ENCODE measurements at places on chromosomes 6 and 20.
A peak's percentile ranks its signal among the peaks of the same experiment; 100 is the strongest.

DNA sequence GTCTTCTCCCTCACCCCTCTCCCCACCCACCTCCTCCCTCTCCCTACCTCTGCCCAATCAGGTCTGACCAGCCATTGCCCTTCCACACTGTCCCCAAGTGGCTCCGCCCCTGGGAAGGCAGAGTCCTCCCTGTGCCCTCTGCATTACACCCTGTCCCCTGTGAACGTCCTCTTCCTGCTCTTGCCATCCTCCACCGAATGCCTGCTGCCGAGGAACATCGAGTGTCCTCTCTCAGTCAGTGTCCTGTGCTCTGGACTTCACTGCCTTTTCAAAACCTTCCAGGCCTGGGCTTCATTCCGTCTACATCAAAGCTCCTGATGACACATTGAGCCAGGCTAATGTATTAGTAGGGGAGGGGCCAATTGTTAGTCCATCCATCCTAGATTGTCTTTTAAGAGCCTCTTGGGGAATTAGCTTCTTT is 3.3 kb upstream of the PACSIN1 start:
- no peak for DNase-seq

- no peak for DNase-seq
These were observed 157.0 kb upstream of the CITED2 start for GRCh38 chr6:139531148-139532115.

DNA sequence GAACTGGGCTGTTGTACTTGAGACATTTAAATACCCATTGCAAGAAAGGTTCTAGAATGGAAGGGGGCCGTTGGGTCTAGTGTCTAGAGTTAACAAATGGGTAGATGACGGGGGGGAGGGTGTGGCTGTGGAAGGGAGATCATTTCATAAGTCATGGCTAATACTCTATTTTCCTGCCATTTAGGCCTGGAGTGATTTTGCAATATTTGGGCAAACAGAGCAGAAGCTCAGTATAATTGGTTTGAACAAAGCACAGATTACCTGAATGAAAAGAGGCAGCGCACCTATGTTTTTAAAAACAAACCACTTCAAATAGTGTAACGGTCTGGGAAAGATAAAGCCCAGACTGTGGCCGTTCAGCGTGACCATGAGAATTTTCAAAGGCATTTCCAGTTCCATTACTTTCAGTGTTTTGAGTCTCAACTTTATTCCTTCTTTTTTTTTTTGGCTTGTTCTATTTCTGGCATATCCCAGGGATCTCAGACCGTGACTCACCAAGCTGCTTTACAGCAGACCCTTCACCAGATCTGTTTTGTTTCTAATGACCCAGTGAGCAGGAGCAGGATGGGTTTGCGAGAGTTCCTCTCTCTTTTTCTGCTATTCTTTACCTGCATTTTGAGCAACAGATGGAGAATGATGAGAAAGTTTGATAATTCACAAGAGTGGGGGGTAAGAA is 73.7 kb downstream of the LYRM2 start:
- no peak for DNase-seq

DNA sequence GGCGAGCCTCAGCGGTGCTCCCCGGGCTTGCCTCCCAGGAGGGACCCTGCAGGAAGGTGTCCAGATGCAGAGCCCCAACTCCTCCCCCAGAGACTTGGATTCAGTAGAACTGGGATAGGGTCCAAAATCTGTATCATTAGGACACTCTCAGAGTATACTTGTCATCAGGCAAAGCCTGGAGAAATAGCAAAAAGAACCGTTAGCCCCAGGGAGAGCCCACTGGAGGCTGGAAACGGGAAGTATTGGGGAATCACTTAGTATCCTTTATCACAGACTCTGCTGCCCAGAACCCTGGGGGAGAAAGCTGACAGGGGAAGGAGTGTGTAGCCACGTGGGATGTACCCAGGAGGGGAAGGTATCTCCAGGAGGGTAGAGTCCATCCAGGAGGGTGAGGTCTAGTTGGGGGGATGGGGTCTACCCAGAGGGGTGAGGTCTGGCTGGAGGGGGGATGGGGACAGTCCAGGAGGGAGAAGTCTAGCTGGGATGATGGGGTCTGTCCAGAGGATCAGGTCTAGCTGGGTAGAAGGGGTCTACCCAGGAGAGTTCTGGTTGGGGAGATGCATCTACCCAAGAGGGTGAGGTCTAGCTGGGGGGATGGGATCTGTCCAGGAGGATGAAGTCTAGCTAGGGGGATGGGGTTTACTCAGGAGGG is 107.2 kb downstream of the LY86 start:
- no peak for DNase-seq

GRCh38 chr20:63081831-63082230 is 75.1 kb upstream of the BHLHE23 start:
- no peak for DNase-seq

DNA sequence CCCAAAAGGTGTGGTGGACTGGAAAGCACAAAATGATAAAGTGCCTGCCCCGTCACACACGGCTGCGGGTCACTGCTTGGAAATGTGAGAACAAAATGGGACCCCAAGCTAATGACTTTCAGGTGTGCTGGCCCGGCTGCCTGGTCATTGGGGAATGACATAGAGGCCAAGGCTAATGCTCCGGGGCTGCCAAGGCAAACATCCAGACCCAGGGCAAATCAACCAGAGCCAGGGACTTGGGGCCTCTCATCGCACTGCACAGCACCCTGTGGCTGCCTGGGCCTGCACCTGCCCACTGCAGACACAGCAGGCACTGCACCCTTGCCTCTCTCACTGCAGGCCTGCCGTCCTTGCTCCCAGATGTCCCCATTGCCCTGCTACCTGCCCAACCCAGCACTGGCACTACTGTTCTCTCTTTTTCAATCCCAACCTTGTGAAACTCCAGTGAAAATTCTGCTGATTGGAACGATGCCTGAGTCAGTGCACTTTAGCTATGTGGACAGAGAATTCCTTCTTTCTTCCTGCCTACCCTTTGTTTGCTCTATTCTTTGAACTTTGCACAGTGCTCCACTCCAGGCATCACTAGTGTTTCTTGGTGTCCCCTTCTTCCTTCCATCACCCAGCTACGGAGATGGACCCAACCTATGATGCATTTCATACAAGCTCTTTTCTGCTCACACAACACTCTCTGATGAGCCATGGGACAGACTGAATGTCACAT is 849.5 kb downstream of the MAFB start:
- no peak for DNase-seq

GRCh38 chr6:159045801-159046200 is 1.0 kb upstream of the TAGAP start:
- DNase-seq: no peak

DNA sequence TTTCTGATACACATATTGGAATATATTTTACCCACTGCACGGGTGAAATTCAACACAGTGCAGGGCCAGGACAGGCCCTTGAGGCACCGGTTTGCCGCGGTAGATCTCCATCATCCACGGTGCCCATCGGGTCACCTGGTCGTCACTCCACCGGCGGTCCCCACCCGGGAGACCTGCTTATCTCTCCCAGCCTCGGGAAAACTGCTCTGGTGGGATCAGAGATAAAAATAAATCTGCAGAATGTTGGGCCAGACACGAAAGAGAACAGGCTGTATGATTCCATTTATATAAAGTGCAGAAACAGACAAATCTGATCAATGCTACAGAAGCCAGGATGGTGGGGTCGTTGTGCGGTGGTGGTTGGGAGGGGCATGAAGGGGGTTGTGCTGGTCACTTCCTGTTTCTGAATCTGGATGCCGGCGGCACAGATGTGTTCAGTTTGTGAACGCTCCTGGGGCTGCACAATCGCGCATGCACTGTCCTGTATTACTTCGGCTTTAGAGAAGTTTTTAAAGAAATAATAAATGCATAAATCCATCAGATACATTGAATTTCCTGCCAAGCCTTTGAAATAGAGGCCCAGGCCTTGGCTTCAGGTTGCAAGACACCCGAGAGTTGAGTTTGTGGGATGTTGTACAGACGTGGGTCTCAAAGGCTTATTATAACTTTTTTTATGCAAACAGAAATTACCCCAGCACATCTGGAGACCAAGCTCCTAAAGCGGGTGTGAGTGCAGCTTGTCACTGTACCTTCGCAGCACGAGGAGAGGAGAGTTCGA is 54.3 kb downstream of the ANKRD60 start:
- DNase-seq: no peak

- DNase-seq: no peak
These were observed 75.5 kb downstream of the TBC1D7 start for GRCh38 chr6:13252790-13253189.

- DNase-seq: no peak
These were observed 602.2 kb upstream of the NOX3 start for GRCh38 chr6:156057869-156058268.

DNA sequence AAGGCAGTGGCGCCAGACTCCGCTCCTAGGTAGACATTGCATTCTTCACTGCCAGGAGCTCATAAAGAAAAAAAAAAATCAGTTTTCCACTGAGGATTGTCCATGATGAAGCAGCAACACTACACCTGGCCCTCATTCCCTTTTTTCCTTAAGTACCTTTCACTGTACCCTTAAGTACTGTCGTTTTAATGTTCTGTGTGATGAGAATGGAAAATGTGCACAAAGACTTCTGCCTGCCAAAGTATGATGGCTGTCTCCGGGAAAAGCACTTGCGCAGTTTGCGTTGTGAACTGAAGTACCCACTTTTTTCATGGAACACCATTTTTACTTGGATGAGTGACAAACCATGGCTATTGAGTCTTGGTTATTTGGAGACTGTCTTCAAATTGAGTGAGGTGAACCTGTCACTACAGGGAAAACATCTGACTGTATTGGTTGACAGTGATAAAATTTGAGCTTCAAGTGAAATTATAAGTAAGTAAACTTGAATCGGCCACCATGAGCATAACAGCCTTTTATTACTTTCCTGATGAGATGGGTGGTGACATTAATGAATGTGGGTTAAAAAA is 104.8 kb downstream of the NCOA3 start:
- DNase-seq: no peak

GRCh38 chr6:45472382-45472781 is 94.6 kb upstream of the SUPT3H start:
- peak; percentile 72 for DNase-seq

DNA sequence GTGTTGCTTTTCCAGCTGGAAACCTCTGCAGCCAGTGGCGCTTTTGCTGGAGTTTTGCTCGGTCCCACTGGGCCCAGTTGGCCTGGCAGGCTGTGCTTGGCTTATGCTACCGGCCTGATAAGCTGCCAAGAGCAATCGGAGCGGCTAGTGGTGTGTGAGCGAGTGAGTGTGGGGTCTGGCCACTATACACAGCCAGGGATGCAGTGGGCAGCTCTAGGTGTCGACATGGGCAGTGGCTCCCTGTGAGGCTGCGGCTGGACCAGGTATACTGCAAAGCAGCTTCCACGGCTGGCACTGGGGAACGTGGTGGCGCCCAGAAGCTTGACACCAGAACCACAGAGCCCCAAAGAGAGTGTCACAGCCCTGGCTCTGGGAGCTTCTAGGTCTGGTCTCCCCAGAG is 996.5 kb downstream of the GRIK2 start:
- DNase-seq: no peak

DNA sequence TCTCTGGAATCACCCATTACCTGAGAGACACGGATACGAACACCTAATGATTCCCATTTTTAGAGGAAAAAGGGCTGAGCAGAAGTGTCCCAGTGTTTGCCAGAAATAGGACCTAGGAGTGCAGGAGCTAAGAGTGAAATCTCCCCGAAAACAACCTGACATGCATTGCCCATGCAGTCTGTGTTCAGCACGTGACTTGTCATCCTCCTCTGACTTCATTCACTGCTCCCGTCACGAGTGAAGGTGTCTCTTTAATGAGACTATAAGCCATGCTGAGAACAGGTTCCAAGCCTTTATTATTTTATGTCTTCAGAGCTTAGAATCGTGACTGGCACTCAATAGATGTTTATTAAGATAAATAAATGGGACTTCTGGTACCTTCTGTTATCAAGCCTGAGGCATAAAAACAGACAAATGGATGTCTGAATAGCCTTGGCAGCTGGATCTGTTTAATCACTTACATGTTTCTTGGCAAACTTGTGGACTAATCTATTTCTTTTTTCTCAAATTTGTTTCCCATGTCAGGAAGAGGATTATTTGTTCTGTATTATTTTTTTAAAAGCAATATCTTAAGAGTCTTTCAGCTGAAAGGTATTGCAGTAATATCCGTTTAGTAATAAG is 3.7 kb upstream of the MLIP start:
- DNase-seq: no peak

GRCh38 chr6:136647363-136647852 is 97.2 kb upstream of the MAP7 start:
- peak; percentile 94 for DNase-seq

- no peak for DNase-seq
These were observed 451 bp downstream of the DNAJC5 start for GRCh38 chr20:63895202-63895951.

GRCh38 chr6:8113131-8113654 is 10.8 kb upstream of the EEF1E1 start:
- DNase-seq: no peak

DNA sequence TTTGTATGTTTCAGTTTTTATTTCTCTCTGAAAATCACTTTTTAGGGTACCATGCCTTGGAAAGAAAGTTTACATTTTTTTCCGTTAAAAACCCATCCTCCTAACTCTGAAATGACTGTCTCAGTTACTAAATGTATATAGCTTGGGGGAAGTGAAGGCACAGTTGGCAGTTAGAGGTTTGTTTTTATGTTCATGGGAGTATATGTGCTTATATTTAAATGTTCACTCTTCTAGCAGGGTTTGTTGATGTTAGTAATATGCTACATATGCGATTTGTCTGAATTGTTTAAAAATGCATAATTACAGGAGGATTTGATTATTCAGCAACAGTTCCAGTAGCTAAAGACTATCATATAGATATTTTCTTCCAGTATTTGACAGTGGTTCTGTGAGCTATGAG is 31.1 kb downstream of the CDKAL1 start:
- DNase-seq: no peak

- DNase-seq: no peak
These were observed 508.7 kb downstream of the EPHA7 start for GRCh38 chr6:92910646-92911045.

DNA sequence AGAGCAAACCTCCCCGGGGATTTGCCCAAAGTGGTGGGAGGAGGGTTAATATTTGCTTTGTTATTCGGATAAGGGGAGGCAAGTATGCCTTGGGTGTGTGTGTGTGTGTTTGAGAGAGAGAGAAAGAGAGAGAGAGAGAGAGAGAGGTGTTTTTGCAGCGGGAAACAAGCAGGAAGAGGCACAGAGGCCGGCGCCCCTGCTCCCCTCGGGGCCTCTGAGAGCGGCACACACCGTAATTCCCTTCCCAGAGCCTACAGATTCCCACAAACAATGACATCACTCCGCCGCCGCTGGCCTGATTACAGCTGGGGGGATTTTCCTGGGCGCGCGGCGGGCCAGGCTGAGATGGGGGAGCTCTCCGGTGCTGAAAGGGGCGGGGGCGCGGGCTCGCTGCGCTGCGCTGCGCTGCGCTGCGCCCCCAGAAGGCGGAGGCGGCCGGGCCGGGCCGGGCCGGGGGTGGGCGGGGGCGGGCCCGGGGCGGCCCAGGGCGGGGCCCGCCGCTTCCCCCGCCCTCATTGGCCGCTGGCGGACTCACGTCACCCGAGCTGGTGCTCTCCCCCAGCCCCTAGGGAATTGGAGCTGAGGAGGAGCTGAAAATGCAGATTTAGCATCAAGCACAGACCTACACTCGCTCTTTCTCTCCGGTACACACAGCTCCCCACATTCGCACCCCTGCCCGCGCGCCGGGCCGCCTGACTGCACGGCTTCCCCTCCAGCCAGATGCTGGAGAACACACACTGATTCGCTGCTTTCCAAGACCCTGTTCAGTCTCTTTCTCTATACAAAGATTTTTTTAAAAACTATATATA is at the start of gene PCSK2:
TSS of gene PCSK2 (plus strand) at position 631 of the 809 bp plus-strand sequence. CDS start 266 bp downstream, outside the sequence.
- peak; percentile 17 for DNase-seq
